ENCODE measurements at places on chromosomes 5 and 9.

- no peak for DNase-seq
These were observed 535 bp downstream of the DOLPP1 start for GRCh38 chr9:129081388-129081904.

GRCh38 chr5:125277494-125278154 lies 531.2 kb upstream of the ZNF608 start:
- DNase-seq: no peak

- no peak for DNase-seq
These were observed 237.7 kb downstream of the ADAMTS6 start for GRCh38 chr5:65244031-65244430.

DNA sequence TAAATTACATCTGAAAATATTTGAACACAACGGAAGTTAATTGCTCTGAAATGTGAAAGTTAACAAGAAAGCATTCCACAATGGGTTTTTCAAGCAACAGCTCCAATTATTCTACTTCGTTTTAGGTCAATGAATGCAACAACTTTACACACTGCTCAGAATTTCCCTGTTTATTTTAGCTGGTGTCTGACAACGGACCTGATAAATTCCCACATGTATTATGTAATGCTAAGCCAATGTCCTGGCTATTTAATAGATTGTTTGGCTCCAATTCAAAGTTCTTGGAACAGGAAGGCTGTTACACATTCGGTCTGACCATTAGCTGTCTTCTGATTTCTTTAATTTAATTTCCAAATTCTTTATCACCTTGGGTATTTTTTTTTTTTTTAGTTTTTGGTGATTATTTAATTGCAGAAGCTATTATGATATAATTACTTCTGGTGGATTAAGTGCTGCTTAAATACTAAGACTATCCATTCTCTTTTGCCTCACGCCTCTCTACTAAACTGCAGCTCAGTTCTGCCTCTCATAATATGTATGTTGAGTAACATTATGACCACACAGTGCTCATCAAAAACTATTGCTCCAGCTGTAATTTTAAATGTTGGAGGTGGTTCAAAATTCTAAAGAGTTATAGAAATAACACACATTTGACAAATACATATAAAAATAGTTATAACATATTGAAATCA lies 57.9 kb downstream of the MEF2C start:
- no peak for DNase-seq

- DNase-seq: no peak
These were observed 559.5 kb upstream of the SGCD start for GRCh38 chr5:155767470-155767869.
